ENCODE measurements at places on chromosomes 2 and 18. TPM values are rescaled to one million over a fixed set of nuclear protein-coding genes. Genes with fewer than 3 reads are reported as not detected.

- H3K4me1 ChIP-seq = no peaks in the 10 kb centered on the region
- no peaks in the 10 kb centered on the region for H3K27me3 ChIP-seq
- no peak overlapping the region for H3K4me3 ChIP-seq
- no peak overlapping the region for H3K27ac ChIP-seq
These were observed 395.2 kb downstream of the CMPK2 start for GRCh38 chr2:6470518-6470917.

DNA sequence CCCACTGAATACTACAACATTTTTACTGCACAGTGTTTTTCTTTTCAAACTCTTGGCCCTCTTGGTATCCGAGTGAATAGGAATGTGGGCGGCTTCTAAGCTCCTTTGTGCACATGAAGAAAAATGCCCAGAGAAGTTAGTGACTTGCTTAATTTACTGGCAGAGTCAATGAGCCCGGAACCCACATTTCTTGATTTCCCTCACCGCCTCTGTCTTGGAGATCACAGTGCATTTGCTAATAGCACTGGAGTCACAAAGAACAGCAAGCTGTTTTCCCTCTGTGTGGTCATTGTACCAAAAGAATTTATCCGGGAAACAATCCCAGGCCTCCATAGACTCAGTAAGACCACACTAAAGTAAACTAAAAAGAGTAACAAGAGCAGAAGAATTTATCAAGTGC is 18.9 kb downstream of the STON1 start:
- no peaks in the 10 kb centered on the region for H3K36me3 ChIP-seq
- H3K4me3 ChIP-seq = no peak overlapping the region
- peaks cover 5% of the 10 kb centered on the region for H3K4me1 ChIP-seq
- H3K27ac ChIP-seq = peak overlapping the region; percentile 13
- H3K27me3 ChIP-seq = no peaks in the 10 kb centered on the region
- DNase-seq = peak; percentile 91

- no peaks in the 10 kb centered on the region for H3K4me1 ChIP-seq
- H3K27ac ChIP-seq = no peak overlapping the region
- no peaks in the 10 kb centered on the region for H3K36me3 ChIP-seq
- H3K27me3 ChIP-seq = no peaks in the 10 kb centered on the region
- no peak for DNase-seq
These were observed 372.2 kb downstream of the DSEL start for GRCh38 chr18:67144329-67144728.

DNA sequence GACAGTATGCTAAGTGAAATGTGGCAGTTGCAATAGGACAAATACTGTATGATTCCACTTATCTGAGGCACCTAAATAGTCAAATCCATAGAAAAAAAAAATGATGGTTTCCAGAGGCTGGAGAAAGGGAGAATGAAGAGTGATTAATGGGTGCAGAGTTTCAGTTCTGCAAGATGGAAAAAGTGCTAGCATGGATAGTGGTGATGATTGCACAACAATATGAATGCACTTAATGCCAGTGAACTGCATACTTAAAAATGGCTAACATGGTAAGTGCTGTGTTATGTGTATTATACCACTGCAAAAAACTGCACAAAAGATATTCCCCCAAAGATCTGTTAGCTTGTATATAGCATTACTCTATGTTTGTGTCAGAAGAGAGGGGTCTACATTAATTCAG is 185.4 kb downstream of the INHBB start:
- no peak for DNase-seq
- no peaks in the 10 kb centered on the region for H3K4me1 ChIP-seq
- H3K27me3 ChIP-seq = peaks cover 47% of the 10 kb centered on the region
- no peaks in the 10 kb centered on the region for H3K36me3 ChIP-seq
- H3K27ac ChIP-seq = no peak overlapping the region

Gene ZNF396
- 1.4 TPM for total RNA-seq

Gene SERPINB8
- 13.1 TPM for total RNA-seq

All from astrocyte (in vitro differentiated cells and primary cell).